ENCODE measurements at places on chromosomes 2 and 18. TPM values are rescaled to one million over a fixed set of nuclear protein-coding genes. Genes with fewer than 3 reads are reported as not detected.

The ATP6V1B1 gene
- 1.6 TPM for polyA plus RNA-seq

The PPP4R3B gene
- 82.0 TPM for polyA plus RNA-seq

GRCh38 chr2:170464268-170464667 is 250.9 kb upstream of the SP5 start:
- no peak for DNase-seq

- DNase-seq = no peak
These were observed 287.0 kb upstream of the SLC14A2 start for GRCh38 chr18:45328296-45328695.

- peak; percentile 50 for DNase-seq
These were observed 222.6 kb downstream of the INSIG2 start for GRCh38 chr2:118310681-118311429.

GRCh38 chr2:128818248-128818647 is 499.6 kb upstream of the HS6ST1 start:
- no peak for DNase-seq

DNA sequence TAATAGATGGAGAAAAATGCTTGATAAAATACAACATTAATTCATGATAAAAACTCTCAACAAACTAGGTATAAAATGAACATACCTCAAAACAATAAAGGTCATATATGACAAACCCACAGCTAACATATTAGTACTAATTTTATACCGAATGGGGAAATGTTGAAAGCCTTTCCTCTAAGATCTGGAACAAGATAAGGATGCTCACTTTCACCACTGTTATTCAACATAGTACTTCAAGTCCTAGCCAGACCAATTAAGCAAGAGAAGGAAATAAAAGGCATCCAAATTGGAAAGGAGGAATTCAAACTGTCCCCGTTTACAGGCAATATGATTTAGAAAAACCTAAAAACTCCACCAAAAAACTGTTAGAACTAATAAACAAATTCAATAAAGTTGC is 61.5 kb upstream of the CTIF start:
- DNase-seq = no peak

- DNase-seq = no peak
These were observed 442.8 kb upstream of the SYT4 start for GRCh38 chr18:43720041-43720440.

- no peak for DNase-seq
These were observed 31.8 kb downstream of the NCK2 start for GRCh38 chr2:105776560-105776928.

- DNase-seq = peak; percentile 22
These were observed 7.9 kb upstream of the CFAP36 start for GRCh38 chr2:55511508-55512124.

DNA sequence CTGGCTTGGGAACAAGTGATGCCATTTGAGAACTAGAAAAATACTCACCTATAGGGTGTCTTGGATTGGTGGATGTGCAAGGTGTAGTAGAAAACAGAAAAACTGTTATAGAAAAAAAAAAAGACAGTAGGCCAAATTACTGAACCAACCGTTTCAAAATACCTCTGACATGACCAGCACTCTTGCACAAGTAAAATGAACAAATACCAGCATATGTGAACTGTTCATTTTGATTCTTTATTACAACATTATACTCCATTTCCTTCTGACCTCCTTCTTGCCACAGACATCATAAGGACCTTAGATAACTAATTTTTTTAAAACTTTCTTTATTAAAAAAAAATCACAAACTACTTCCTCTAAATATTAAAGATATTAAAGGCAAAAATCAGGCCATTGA is 125.5 kb downstream of the ATAD2B start:
- no peak for DNase-seq

DNA sequence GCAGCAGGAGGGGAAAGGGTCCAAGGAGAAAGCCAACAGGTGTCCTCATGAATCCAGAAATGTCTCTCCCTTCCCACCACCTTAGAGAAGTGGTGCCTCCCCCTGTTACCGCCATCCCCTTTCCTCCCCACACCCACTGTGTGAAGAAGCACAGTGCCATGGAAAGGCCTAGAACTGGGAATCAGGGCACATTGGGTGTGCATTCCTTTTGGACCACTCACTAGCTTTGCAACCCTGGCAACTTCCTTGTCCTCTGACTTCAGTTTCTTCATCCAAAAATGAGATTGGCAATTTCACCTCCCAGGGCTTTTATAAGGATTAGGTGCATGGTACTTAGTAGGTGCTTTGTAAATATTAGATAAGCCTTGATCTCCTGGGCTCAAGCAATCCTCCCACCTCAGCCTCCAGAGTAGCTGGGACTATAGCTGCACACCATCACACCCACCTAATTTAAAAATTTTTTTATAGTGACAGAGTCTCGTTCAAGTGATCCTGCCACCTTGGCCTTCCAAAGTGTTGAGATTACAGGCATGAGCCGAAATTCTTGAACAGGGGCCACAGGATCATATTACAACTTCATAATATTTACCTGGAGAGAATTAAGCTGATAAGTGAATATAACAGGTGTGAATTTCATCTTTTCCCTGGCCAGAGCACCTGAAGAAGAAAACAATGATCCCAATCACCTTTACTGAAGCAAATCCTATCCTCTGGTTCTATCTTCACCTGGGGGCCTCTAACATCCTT is 97.9 kb upstream of the TAF1B start:
- no peak for DNase-seq

DNA sequence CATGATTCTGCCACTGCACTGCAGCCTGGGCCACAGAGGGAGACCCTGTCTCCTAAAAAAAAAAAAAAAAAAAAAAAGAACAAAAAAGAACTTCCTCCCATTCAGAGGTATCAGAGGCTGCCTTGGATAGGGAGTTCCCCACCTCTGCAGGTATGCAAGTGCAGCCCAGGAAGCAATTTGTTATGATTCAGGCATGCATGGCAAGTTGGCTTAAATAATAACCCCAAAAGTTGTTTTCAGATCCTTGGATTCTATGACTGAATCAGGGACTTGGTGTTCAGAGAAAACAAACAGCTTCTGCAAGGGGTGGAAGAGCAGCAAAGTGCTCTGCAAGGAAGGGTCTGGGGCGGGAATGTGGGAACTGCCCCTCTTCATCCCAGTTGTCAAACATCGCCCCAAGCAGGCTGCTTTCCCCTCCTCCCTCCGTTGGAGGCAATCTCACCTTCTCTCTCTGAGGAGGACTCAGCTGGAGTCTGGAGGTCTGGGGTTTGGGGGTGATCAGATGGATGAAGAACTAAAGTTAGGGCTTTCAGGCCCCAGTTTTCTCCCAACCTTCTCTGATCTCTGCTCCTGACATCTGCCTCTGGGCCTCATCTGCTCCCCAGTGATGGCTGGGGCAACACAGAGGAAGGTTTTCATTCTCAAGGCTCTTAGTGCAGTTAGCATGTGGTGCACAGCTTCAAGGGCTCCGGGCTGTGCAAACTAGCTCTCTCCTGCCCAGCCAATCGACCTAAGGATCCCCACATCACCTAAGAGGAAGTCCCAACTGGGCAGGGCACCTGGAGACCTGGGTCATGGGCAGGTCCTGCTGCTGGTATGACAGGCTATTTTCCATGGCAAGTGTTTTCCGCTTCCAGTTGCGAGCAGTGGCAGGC is 3.5 kb upstream of the GDF7 start:
- DNase-seq = no peak

DNA sequence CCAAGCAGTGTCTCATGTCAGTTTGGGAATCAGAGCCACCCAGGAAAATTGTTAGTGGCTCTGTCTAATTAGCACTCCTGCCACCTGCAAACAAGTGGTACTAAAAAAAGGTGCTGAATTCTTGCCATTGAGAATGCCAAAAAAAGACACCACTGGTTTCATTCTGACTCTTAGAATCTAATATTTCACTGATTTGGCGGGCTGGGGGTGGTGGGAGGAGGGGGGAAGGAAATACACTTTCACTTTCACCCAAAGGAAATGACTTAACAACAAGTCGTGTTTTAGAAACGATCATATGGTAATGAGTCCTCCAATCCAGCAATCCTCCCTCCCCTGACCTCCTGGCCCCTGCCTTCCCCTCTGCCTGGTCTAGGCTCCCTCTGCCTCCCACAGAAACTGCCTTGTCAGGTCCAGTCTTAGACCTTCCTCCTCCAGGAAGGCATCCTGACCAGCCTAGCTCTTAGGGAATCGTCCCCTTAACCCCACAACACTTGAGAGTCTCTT is 4.4 kb upstream of the KLHL29 start:
- DNase-seq = no peak

Measured in large intestine (tissue), 12 donors.